Spinal cord (tissue), 10 donors: ENCODE measurements at places on chromosomes 7 and 10. TPM values are rescaled to one million over a fixed set of nuclear protein-coding genes. Genes with fewer than 3 reads are reported as not detected.

The CRYGN gene
- total RNA-seq, result 10.3 TPM

The GRID1 gene
- total RNA-seq, result 14.6 TPM

The TDRD1 gene
- 1.9 TPM for total RNA-seq

The GPR37 gene
- 14.1 TPM for total RNA-seq

The WDFY4 gene
- 3.8 TPM for total RNA-seq

The UCN3 gene
- 0.50 TPM for total RNA-seq

The MALRD1 gene
- 7.5 TPM for total RNA-seq
